ENCODE measurements at places on chromosomes 12 and 14.
A peak's percentile ranks its signal among the peaks of the same experiment; 100 is the strongest.

- no peak for DNase-seq
Measured at GRCh38 chr12:124677552-124678356, 110.3 kb upstream of the NCOR2 start.

DNA sequence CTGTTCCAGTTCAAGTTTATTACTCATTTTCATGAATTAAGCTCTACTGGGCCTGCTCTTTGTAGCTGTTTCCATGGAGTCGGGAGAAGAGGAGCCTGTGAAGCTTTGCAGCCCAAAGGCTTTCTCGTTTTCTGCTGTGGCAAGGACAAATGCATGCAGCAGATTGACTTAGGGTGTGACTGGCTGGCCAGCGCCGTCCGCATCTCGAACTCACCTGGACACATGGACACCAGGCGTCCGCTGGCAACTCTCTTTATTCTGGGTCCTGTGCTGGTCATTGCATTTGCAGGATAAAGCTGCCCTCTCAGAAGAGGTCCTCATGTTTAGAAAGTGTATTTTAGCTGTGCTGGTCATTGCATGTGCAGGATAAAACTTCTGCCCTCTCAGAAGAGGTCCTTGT, 350.4 kb downstream of the TMEM121 start:
- no peak for DNase-seq

DNA sequence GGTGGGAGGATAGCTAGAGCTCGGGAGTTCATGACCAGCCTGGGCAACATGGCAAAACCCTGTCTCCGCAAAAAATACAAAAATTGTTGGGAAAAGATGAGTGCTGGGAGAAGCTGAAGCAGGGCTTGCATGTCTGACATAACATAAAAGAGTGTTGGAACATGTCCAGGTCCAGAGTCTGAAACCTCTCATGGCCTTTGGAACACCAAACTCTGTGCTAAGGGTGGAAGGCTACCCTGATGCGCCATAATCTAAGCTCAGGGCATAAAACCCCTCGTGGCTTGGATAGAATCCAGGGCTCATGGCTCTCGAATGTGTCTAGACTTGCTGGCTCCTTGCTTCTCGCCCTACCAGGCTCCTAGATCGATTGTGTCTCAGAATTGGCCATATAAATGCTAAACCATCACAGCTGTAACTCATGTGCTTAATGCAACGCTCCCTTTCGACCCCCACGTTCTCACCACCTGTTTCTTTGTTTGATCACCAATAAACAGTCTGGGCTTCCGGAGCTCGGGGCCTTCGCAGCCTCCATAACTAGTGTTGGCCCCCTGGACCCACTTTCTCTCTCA, 6.7 kb upstream of the CLEC7A start:
- DNase-seq = peak; percentile 10

DNA sequence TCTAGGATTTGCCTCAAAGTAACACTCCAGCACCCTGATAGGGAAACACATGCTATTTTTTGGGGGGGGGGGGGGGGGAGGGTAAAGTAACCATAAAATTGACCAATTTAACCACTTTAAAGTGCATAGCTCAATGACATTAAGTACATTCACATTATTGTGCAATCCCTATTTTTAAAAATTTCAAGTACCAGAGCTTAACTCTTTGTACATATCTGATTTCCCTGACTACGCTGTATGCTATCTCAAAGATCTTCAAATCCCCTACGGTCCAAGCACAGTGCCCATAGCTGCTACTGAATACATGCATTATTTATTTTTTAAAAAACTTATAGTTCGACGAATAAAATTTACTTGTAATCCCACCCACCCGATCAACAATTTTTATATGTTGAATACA, 63.0 kb downstream of the BCL2L14 start:
- DNase-seq = no peak

DNA sequence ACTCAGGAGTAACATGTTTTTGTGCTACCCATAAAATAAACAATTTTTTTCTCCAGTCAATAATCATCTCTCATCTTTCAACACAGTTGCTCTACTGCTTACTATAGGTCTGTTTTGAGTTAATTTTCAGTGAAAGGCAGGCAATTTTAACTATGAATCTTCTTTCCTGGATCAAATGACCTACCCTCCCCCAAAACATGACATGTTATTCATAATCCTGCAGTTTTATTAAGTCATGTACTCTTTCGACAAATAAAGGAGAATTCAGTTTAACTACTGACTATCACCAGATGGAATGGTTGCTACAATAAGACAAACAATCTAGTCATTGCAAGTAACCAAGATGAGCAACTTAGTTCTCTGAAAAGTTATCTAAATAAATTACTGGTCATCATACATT, 106.0 kb upstream of the FAR2 start:
- DNase-seq = peak; percentile 82

DNA sequence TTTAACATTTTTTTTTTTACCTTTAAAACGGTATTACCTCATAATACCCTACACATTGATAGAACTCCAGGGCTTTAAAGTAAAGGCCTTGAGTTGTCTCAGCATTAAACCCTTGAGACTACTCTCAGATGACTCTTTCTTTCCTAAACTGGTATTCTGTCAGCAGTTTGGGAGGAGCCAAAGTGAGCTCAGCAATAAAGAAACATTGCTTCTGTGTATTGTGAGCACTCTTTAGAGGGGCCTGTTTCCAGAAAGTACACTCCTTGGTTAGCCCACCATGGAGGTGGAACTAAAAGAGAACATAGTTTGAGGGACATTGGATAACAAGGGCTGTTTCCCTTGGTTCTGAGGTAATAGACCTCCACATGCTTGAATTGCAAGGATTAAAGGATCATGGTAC, 20.4 kb downstream of the MAP3K12 start:
- DNase-seq = no peak

DNA sequence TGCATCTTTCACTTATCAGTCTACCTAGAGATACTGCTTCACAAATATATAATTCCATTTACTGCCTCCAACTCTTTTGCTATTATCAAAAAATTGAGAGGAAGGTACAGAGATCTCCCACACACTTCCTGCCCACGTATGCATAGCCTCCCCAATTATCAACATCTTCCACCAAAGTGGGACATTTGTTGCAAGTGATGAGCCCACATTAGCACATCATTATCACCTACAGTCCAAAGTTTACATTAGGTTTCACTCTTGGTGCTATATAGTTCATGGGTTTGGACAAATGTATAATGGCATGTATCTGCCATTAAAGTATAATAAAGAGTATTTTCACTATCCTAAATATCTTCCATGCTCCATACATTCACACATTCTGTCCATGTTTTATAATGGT, 66.3 kb downstream of the SLC2A13 start:
- no peak for DNase-seq

- DNase-seq = no peak
Measured at GRCh38 chr14:50798048-50798421, 32.9 kb downstream of the NIN start.

Data from fibroblast of skin of abdomen (primary cell).